Hepatocyte (in vitro differentiated cells): ENCODE measurements at places on chromosomes 7 and 10. TPM values are rescaled to one million over a fixed set of nuclear protein-coding genes. Genes with fewer than 3 reads are reported as not detected.

Gene HOXA6
- not detected in 2 replicates for total RNA-seq

Gene RPP38
- total RNA-seq = 13.9 and 18.2 TPM in 2 replicates

- no peak for DNase-seq
Observed at GRCh38 chr7:149021725-149022062, 6.6 kb downstream of the PDIA4 start.

GRCh38 chr10:74936577-74937265 is 110.3 kb downstream of the KAT6B start:
- DNase-seq = no peak

- DNase-seq = no peak
Observed at GRCh38 chr7:30172451-30172850, 37.7 kb downstream of the MTURN start.

- DNase-seq = peak; percentile 20
Observed at GRCh38 chr7:90709501-90710465, 113.7 kb downstream of the CDK14 start.

DNA sequence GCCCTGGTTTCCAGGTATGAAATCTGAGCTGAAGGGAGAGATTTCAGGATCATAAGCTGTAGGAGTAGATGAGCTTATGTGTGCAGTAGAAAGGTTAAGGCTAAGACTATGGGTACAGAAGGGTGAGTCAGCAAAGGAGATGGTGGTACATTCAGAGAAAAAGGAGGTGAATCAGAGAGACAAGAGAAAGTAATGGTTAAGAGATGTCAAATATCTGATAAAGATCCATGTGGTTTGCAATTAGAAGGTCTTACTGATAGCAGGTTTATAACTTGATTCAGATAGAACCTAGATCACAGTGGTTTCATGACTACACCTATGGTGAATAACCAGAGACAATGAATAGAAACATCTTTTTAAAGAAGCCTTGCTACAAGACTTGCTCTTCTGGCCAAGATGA is 4.5 kb upstream of the NPY start:
- no peak for DNase-seq
